ENCODE measurements at places on chromosomes 3 and 15. TPM values are rescaled to one million over a fixed set of nuclear protein-coding genes. Genes with fewer than 3 reads are reported as not detected.

Gene NR2E3
- 0.38 TPM for total RNA-seq

DNA sequence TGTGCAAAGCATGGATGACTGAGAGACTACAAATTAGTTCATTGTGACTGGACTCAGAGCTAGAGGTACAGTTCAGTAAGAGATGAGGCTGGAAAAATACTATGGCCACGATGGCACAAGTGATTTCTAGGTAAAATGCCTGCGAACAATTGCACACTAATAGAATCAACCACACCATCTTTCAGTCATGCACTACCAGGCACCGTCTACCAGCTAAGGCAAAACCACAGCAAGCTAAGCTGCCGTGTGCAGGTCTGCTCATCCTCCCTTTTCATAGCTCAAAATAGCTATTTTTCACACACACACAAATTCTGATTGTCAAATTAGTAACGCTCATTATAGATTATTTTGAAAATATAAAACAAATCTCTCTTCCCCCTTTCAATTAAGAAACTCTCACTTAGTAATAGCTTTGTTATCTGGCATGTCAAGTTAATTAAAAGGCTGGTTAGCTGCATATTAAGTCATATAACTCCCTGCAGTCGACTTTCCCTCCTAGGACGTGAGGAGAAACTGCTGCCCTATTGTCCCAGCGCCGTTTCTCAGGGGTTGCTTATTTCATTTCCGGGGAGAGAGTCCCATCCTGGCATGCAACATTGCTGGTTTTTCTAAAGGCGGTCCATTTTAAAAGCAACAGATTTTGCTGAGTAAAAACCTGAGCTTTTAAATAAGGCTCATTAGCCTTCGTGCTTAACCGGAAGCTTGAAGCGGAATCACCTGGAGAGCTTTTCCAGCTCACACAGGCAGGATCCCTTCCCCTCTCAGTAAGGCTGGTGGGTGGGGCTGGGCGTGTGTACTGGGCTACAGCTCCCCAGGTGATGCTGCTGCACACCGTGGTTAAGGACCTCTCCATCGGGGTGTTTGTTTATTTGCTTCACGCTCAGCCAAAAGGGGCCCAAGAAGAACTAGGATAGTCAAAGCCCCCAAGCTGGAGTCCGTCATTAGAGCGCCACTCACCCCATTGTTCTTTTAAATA, 16.9 kb upstream of the MEX3B start:
- DNase-seq = no peak
- peak overlapping the region; percentile 13 for H3K4me3 ChIP-seq
- peaks cover 52% of the 10 kb centered on the region for H3K27me3 ChIP-seq
- no peaks in the 10 kb centered on the region for H3K36me3 ChIP-seq

GRCh38 chr3:121809249-121809648, 25.6 kb downstream of the IQCB1 start:
- no peak overlapping the region for H3K27ac ChIP-seq
- H3K4me1 ChIP-seq = no peaks in the 10 kb centered on the region
- peaks cover 32% of the 10 kb centered on the region for H3K36me3 ChIP-seq
- H3K27me3 ChIP-seq = no peaks in the 10 kb centered on the region
- no peak overlapping the region for H3K4me3 ChIP-seq

DNA sequence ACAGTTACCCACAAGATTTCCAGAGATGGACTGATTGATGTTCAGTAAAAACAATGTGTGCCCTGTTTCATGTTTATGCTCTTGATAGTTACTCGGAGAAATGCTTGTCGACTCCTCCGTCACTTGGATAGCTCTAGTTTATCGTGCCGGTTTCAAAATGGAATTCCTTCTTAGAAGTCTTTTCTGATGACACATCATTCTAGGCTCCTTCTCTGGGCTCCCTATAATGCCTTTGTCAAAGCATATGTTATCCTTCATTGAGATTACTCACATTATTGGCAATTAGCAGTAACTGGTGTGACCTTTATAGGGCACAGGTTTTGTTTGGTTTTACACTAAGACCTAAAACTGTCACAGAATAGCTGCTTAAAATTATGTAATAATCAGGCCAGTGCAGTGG, 201.8 kb downstream of the CNTN6 start:
- no peaks in the 10 kb centered on the region for H3K36me3 ChIP-seq
- no peak overlapping the region for H3K27ac ChIP-seq
- DNase-seq = no peak
- H3K27me3 ChIP-seq = peaks cover 3% of the 10 kb centered on the region

Gene STRIT1
- not detected for total RNA-seq

Gene INSYN1
- 5.8 TPM for total RNA-seq

Gene SOX14
- total RNA-seq = 0.29 TPM

DNA sequence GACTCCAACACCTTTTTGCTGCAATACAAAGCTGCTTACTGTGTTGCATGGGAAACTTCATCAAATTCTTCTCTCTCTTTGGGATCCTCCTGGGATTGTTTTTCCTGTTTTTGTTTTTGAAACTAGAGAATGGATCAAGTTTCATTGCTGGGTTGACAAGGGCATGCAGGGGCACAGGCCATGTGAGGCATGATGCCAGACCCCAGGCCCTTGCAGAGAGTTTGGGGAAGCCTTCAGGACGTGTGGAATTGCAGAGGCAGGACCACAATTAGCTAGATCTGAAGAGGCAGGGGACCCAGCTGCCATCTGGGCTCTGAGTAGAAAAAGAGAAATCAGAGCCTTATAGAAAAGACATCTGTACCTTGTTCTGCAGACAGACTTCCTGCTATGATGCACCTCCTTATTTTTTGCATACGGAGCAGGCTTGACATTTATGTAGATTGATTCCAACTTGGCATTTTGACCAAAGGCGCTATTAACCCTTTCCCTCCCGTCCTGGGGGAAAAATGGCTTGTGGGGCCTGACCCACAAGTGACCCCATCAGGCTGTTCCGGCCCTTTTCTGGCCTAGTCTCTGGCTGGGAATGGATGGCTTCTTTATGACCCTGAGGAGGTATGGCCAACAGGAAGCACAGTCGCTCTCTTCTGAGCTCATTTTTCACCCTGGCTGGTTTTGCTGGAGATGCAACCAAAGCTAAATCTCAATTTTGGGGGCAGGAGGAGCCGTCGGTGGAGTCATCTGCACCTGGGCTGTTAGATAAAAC, 44.3 kb upstream of the CHRNB4 start:
- peaks cover 51% of the 10 kb centered on the region for H3K4me1 ChIP-seq
- H3K4me3 ChIP-seq = peak overlapping the region; percentile 58

DNA sequence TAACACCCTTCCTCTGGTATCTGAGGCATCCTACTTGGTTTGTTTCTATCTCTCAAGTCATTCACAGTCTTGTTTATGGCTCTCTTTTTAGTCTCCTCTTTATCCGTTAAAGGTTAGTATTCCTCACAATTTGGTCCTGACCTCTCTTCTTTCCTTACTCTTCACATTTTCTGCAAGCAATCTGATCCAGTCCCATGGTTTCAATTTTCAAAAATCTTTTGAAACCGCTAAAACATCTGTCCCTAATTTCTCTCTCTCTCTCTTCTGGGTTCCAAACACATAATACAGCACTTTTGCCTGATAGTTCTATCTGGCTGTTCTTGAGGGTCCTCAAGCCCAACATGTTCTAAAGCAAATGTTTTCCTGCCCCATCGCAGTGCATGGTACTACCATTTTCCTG, 149.0 kb downstream of the SERPINI1 start:
- H3K4me1 ChIP-seq = peaks cover 10% of the 10 kb centered on the region
- H3K27ac ChIP-seq = no peak overlapping the region
- no peaks in the 10 kb centered on the region for H3K36me3 ChIP-seq
- H3K27me3 ChIP-seq = peaks cover 4% of the 10 kb centered on the region

Gene GUCA1C
- not detected for total RNA-seq

- no peaks in the 10 kb centered on the region for H3K4me1 ChIP-seq
- DNase-seq = no peak
- H3K27me3 ChIP-seq = no peaks in the 10 kb centered on the region
Observed at GRCh38 chr15:82928711-82929110, 23.8 kb downstream of the HOMER2 start.

GRCh38 chr3:105140899-105141367, 225.8 kb upstream of the ALCAM start:
- no peak overlapping the region for H3K4me3 ChIP-seq
- H3K36me3 ChIP-seq = no peaks in the 10 kb centered on the region
- H3K4me1 ChIP-seq = peaks cover 3% of the 10 kb centered on the region
- no peaks in the 10 kb centered on the region for H3K27me3 ChIP-seq
- no peak for DNase-seq

Gene GP9
- total RNA-seq = not detected

Gene SERPINI2
- total RNA-seq = 0.70 TPM

DNA sequence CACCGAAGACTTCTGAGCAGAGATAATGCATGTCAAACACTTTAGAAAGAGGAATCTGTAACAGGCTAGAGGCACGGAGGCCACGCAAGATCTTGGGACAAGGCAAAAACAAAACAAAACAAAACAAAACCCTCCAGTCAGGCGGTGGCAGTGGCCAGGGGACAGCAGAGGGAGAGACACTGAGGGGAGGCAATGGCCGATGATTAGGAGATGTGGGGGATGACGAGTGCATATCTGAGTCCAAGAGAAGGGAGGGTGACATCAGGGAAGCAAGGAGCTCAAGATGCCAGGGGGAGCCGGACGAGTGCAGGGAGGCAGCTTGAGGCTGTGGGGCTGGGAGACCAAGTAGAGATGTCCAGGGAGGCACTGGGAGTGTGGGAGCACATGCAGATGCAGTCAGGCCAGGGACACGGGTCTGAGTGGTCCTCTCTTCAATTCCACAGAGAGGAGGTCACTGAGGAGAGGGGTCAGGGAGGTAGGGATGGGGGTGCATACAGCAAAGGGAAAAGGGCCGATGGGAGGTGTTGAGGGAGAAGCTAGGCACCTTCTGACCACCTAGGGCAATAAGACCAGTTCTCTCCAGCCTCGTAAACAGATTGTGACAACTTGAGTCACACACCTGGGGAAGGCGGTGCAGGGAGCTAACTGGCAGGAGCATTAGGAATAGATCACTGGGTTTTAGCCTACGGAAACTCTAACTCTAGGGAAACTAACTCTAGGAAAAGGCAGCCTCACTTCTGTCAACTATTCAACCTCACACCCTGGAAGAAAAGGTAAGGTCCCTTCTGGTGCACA, 29.6 kb downstream of the SLCO2A1 start:
- peaks cover 52% of the 10 kb centered on the region for H3K27me3 ChIP-seq
- H3K27ac ChIP-seq = no peak overlapping the region
- DNase-seq = no peak
- peaks cover 13% of the 10 kb centered on the region for H3K4me1 ChIP-seq
- no peak overlapping the region for H3K4me3 ChIP-seq
- no peaks in the 10 kb centered on the region for H3K36me3 ChIP-seq

- DNase-seq = no peak
- H3K36me3 ChIP-seq = peaks cover 32% of the 10 kb centered on the region
- H3K4me1 ChIP-seq = no peaks in the 10 kb centered on the region
- H3K27ac ChIP-seq = no peak overlapping the region
- H3K4me3 ChIP-seq = no peak overlapping the region
Observed at GRCh38 chr15:40985541-40986330, 32.5 kb downstream of the CHAC1 start.

- no peak overlapping the region for H3K27ac ChIP-seq
- H3K27me3 ChIP-seq = no peaks in the 10 kb centered on the region
- H3K36me3 ChIP-seq = no peaks in the 10 kb centered on the region
- no peak for DNase-seq
Observed at GRCh38 chr15:66692391-66692790, 9.6 kb upstream of the SMAD6 start.

- H3K27ac ChIP-seq = no peak overlapping the region
- no peak for DNase-seq
- peaks cover 3% of the 10 kb centered on the region for H3K36me3 ChIP-seq
- no peaks in the 10 kb centered on the region for H3K27me3 ChIP-seq
- H3K4me1 ChIP-seq = peaks cover 11% of the 10 kb centered on the region
Observed at GRCh38 chr15:82870727-82871320, 61.4 kb downstream of the WHAMM start.

GRCh38 chr3:9970020-9970652, 16.5 kb downstream of the EMC3 start:
- H3K27ac ChIP-seq = no peak overlapping the region
- H3K4me1 ChIP-seq = no peaks in the 10 kb centered on the region
- peaks cover 34% of the 10 kb centered on the region for H3K36me3 ChIP-seq
- no peak for DNase-seq
- no peaks in the 10 kb centered on the region for H3K27me3 ChIP-seq

DNA sequence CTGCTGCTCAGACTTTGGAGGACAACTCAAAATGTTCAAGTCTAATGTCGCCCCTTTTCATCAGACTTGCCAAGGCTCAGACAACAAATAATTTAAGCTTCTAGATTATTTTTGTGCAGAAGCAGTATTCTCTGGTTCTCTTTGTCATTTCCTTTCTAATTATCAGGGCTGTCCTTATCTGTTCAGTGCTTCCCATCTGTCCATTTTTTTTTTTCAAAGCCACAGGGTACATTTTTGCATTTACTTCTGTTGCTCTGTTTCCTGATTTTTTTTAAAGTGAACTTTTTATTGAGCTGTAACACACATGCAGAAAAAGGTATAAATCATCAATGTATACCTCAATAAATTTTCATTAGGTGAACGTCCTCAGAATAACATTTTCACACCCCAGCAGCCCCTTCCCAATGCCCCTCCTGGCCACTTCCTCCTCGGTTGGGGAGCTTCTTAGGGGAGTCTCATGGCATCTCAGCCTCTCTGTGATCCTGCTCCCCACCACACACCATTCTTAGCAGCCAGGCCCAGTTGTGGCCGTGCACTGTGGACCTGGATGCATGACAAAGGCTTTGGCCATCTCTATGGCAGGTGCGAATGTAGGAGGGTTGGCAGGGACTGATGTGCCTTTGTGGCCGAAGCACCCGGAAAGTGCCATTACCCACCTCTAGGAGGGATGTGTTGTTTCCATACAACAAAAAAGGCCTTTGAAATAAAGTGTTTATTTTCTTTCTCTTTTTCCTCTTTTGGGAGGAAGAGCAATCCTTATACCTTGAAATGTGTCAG, 303.5 kb upstream of the LRRFIP2 start:
- H3K4me1 ChIP-seq = peaks cover 37% of the 10 kb centered on the region
- no peak overlapping the region for H3K27ac ChIP-seq
- H3K27me3 ChIP-seq = peaks cover 3% of the 10 kb centered on the region
- DNase-seq = no peak
- H3K4me3 ChIP-seq = no peak overlapping the region

GRCh38 chr3:25468866-25469319, 40.8 kb downstream of the RARB start:
- peak overlapping the region; percentile 59 for H3K4me3 ChIP-seq
- no peaks in the 10 kb centered on the region for H3K36me3 ChIP-seq
- DNase-seq = no peak
- H3K27me3 ChIP-seq = no peaks in the 10 kb centered on the region

Data from type B pancreatic cell (in vitro differentiated cells).